Substantia nigra (tissue), 51 donors: ENCODE measurements at places on chromosomes 6 and 20.

GRCh38 chr6:158843751-158844683, 24.8 kb upstream of the EZR start:
- DNase-seq, result no peak

DNA sequence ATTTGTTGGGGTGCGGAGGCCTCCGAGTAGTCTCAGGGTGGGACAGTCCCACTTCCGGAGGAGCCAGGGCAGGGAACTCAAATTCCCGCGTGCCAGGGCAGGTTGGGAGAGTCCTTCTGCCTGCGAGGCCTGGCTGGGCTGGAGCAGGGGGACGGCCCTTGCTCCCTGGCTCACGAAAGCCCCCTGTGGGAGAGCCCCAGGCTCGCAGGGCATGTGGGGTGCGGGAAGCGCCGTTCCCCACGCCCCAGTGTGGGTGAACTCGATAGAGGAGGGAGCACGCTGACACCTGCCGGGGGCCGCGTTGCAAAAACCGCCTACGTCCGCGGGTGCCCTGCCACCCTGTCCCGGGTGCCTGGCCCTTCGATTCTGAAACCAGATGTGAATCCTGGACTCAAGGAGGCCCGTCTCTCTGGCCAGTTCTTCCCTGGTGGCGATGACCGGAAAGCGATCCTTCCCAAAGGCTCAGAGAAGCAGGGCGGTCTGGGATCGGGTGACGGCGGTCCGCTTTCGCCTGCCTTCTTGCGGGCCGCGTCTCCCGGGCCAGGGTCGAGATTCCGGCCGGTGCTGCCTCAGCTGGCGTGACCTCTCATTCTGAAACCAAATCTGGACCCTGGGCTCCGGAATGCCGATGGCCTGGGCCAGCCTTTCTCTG, 1846.5 kb upstream of the DEFB115 start:
- no peak for DNase-seq

GRCh38 chr6:166567107-166567506, 19.4 kb downstream of the RAMACL start:
- DNase-seq, result no peak

DNA sequence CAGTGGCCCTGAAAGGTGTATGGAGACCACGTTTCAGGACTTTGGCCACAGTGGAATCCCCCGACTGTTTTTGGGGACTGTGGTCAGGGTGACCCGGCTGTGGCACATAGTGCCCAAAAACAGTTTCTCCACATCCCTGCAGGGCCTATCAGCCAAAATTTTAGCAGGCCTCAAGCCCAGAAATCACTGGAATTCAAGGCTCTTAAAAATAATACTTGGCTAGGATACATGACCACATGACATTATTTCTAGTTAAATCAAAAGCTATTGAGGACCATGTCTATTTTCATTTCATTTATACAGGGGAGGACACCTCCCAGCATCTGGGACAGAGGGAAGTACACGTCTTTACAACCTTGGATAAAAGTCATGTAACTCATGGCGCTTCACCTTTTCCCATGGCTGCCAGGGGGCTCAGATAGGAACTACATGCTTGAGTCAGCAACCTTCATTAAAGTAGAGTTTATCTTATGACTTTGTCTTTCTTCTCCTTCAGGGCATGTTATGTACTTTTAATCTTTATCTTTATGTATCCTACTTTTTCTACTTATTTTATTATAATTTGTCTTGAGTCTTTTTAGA, 70.8 kb upstream of the CD93 start:
- no peak for DNase-seq

- peak; percentile 60 for DNase-seq
Measured at GRCh38 chr6:83708970-83709747, at the start of gene SNAP91. TSS of gene SNAP91 (minus strand) at chr6:83709101. CDS start at chr6:83707927, 1,174 bp downstream.

DNA sequence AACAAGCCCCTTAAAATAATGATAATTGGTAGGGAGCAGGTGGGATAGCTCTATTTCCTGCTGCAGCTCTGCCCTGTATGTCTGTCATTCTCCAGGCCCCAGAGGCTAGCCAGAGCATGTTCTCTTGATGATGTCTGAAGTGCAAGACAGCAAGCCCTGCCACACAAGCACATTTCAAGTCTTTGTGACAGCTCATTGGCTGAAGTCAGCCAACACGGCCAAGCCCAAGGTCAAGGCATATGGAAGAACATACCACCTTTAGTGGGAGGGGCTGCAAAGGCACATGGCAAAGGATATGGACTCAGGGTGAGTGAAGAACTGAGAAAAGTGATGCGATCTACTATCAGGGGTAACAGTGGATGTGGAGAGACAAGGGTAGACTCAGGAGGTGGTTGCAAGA, 116.1 kb downstream of the PRND start:
- DNase-seq, result no peak

DNA sequence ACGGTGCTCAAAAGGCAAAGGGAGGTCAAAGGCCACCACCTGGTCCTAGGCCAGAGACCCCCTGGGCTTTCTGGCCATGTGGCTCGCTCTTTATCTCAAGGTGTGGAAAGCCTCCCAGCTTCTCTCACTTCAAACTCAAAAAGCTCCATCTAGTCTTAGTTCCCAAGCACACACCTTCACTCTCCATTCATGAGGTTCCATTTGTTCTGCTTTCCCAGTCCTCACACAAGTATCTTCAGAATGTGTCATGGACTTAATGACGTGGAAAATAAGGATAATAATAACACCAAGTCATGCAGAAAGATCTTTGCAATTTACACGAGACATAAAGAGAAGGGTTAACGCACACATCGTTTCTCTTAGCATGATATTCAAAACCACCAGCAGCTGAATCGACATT, 219.3 kb downstream of the GMDS start:
- no peak for DNase-seq

DNA sequence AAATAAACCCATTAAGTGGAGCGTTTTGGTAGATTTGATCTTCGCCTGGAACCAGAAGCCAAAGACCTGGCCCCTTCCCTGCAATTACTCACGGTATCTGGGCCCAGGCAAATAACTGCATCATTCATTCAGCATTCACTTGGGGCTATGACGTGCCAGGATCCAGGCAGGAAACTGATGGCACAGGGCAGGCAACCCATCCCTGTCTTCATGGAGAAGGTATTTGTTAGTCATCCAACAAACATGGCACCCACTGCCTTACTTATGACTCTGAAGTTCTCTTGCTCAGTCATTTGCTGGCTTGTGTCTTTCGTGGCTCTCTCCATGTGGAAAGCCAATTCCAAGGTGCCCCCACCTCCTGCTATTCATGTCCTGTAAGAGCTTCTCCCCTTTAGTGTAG, 232.4 kb downstream of the BMP7 start:
- DNase-seq, result no peak

GRCh38 chr6:76790881-76791280, 672.4 kb downstream of the HTR1B start:
- no peak for DNase-seq

- DNase-seq, result no peak
Measured at GRCh38 chr20:40676491-40677269, 12.4 kb downstream of the MAFB start.

- DNase-seq, result no peak
Measured at GRCh38 chr6:45881705-45882467, 133.8 kb downstream of the CLIC5 start.

DNA sequence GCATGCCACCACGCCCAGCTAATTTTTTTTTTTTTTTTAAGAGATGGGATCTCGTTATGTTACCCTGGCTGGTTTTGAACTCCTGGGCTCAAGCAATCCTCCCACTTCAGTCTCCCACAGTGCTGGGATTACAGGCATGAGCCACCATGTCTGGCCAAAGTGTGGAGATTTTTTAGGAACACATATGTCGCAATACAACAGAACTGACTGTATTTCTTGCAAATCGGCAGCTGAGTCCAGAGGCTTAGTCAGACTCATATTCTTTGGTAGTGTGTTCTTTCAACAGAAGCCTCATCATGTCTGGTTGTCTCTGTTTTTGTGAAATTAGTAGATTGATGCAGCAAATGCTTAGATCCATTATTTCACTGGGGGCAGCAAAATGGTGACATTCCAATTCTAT, 23.9 kb upstream of the CD164 start:
- DNase-seq, result no peak

- DNase-seq, result no peak
Measured at GRCh38 chr6:16948396-16948795, 153.5 kb upstream of the STMND1 start.

GRCh38 chr6:17281497-17282481, 628 bp downstream of the RBM24 start:
- no peak for DNase-seq
